ENCODE measurements at places on chromosomes 12 and 14.

DNA sequence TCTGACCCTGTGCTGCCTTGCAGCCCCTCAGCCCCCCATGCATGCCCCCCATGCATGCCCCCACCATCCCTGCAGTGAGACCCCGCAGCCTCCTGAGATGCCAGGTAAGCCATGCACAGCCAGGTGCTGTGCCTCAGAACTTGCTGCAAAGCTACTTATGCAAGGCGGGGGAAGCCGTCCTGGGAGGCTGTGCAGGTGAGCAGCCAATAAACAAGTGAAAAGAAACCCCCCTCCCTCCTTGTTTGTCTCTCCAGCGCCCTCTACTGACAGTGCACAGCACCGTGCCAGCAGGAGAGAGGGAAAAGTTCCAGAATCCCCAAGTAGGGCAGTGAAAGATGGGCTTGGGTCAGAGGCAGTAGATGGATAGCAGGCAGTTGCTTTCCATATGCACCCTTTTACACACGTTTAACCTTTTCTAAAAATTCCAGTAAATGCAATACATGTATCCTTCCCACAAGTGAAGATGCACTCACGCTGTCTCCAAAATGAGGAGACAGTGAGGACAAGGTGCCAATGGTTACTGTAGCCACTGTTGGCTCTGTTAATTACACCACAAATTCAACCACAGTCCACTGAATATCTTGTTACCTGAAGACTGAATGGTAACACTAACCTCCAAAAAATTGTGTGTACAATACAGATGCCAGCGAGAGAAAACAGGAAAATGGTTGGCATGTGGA, 18.0 kb downstream of the TNFAIP2 start:
- no peak for DNase-seq

DNA sequence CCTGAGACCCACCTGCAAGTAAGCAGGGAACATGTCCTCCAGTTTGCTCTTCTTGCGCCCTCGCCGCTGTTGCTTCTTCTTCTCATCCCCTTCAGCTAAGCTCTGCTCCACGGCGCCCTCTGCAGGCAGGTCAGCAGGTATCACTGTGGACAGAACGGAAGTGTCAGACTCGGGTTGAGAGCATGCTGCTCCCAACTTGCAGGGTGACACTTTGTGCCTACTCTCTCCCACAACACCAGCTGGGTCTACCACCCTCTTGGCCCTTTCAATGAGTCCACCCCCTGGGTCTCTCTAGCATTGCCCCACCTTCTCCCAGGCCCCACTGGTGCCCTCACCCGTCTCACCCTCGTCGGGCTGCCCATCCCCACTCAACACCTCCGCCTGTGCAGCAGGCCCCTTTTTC, 16.7 kb downstream of the KMT2D start:
- no peak for DNase-seq

GRCh38 chr12:55922126-55922525, 5.6 kb downstream of the PYM1 start:
- no peak for DNase-seq

DNA sequence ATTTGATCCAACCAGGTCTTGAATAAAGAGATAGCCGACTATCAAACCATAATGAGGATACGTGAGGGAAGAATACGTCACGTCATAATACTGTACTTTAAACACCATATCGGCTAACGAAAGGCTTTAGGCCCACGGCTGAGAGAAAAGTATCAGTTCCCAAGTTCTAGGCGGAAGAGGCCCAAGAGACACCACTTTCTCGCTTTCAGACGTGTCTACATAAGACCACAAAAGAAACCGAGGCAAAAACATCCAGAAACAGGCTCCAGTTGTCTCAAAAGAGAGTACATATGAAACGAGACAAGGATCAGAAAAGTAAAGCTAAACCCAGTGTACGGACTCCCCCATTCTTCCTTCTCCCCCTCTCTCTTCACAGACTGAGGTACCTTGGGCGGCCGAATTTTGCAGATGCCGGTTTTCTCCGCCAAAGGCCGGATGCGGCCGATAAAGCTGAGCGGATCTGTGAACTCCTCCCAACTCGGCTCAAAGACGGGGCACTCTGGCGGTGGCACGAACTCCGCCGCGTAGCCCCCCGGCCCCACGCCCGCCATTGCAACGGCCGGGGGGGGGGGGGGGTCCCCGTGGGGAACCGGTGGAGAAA, 479 bp downstream of the KDM5A start:
- DNase-seq, result peak; percentile 42

DNA sequence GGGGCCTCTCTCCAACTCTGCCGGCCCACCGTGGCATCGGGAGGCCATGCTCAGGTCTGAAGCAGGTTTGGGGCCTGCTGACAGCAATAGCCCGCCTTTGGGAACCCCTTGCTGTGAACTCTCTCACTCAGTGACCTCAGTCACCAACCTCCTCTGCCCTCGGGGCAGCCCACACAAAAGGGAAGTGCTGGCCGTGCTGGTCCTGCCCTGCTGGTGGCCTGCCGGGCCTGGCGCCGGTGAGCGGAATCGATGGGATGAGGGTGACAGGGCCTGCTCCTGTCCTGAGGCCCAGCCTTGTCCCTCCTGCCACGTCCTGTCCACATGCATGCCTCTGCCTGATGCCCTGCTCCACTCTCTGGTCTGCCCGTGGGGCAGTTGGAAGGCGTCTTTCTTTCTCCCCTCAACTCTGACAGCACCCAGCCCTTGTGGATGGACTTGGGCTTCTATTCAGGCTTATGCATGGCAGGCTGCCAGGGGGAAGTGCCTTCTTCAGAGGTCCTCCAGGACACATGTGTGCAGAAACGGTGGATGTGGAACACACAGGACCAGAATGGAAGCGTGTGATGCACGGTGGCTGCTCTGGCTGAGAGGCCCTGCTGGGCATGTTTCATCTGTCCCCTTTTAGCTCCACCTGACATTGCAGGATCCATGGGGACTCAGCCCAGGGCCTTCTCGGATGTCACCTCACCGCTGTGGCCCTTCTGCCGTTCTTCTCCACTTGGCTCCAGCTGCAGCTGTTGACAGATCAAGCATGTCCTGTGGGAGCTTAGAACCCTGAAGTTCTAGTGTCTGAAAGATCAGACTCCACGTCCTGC, 31.9 kb downstream of the IL31 start:
- no peak for DNase-seq

- DNase-seq, result no peak
Observed at GRCh38 chr12:32145096-32145495, 38.4 kb downstream of the BICD1 start.

Data from muscle of arm (tissue), 14 donors.